Stimulated activated CD4-positive, alpha-beta T cell treated with anti-CD3 and anti-CD28 coated beads, TNF-alpha, amount 100 ng/mL, for 48 hours (primary cell): ENCODE measurements at places on chromosomes 2 and 18.
A peak's percentile ranks its signal among the peaks of the same experiment; 100 is the strongest.

- no peak for DNase-seq
These were observed 234.3 kb downstream of the SEPTIN10 start for GRCh38 chr2:109379507-109379906.

DNA sequence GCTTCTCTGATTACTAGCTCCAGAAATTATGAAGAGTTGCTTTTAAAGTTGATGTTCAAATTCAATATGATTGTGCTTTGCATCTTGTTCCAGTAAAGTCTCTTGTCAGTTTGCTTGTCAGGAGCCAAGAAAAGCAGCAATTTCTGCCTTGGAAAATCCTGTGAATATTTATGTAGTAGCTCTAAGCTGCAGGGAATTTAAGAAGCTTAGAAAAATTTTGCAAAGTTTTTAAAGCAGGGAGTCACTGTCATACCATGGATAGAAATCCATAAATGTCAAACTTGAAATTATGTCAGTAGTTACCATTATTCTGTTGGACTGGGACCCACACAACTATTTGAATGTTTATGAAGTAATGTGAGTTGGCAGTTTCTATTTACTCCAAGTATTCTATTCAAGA is 169.3 kb downstream of the TMEM200C start:
- DNase-seq: no peak

DNA sequence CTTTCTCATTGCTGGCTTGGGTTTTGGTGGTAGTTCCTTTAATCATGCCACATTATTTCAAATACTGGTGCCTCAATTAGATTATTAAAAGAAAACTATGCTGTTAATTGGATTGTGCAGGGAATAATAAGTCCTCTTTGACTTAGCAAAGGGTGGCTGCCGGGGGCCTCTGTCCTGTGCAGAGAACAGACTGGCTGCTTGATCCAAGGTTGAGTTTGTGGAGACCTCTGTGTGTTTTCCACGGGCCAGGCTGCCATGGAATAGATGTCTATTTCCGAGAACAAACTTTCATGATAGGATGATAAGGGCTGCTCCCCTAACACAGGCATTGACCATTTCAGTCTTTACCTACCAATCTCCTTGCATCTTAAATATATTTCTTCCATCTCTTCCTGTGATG is 30.4 kb upstream of the OTOS start:
- no peak for DNase-seq

- DNase-seq: no peak
These were observed 343.5 kb upstream of the NT5C1B start for GRCh38 chr2:18932853-18933252.

DNA sequence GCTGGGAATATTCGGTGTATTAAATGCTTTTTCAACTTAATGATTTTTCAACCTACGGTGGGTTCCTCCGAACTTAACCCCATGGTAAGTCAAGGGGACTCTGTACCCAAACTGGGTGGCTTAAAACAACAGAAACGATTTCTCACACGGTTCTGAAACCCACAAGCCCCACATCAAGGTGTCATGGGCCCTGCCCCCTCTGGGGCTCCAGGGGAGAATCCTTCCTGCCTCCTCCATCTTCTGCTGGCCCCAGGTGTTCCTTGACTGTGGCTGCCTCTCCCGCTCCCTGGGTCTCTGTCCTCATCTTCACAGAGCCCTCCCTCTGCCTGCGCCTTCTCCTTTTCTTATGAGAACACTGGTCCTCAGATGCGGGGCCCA is 301.3 kb upstream of the SALL3 start:
- DNase-seq: no peak

- DNase-seq: no peak
These were observed 238.7 kb downstream of the STK39 start for GRCh38 chr2:168008646-168009195.

GRCh38 chr2:189232759-189233406 is 53.3 kb upstream of the COL5A2 start:
- no peak for DNase-seq

GRCh38 chr2:109702250-109702985 is 88.3 kb downstream of the SOWAHC start:
- DNase-seq: no peak

GRCh38 chr2:189528617-189529016 is 52.0 kb downstream of the SLC40A1 start:
- no peak for DNase-seq

GRCh38 chr2:10835052-10835970 is 22.7 kb upstream of the PDIA6 start:
- peak; percentile 66 for DNase-seq

GRCh38 chr2:73290049-73290839 is 3.1 kb downstream of the EGR4 start:
- DNase-seq: no peak

DNA sequence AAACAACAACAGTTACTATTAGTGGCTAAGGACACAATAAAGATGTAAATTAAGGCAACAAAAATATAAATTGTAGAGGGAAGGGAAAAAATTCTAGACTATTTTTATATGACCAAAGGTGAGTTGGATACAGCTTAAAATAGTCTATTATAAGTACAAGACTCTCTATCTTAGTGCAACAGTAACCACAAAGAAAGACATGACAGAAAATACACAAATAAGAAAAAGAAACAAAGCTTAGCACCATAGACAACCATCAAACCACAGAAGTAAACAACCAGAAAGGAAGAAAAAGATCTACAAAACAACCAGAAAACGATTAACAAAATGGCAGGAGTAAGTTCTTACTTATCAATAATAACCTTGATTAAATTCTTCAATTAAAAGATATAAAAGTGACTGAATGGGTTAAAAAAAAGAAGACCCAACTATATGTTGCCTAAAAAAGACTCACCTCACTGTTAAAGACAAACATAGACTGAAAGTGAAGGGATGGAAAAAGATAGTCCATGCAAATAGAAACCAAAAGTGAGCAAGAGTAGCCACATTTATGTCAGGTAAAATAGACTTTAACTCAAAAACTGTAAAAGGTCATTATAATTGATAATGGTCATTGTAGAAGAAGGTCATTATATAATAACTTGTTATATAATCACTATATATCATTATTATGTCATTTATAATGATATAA is 62.5 kb downstream of the USP40 start:
- DNase-seq: no peak

GRCh38 chr2:16326711-16327300 is 338.8 kb downstream of the CYRIA start:
- no peak for DNase-seq
